ENCODE measurements at places on chromosomes 4 and X.

GRCh38 chr4:40842318-40842717, 92.6 kb downstream of the NSUN7 start:
- DNase-seq: no peak

DNA sequence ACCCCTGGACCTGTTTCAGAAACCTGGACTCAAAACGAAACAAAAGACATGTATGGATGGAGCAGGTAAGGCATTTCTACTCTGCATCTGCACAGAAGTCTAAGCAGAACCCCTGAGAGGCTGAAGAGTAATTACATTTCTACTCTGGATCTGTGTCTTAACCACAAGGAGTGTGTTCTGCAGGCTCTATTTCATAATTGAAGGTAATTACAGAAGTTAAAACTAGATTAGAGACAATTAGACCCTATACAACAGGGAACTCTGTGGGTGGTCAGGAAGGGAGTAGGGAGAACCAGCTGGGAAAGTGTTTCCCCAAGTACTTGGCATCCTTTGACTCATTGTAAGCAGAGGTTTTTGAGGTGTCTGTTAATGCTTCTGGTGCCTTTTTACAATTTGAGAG, 69.8 kb downstream of the IGSF1 start:
- no peak for DNase-seq

GRCh38 chr4:77959566-77960338, 97.1 kb downstream of the MRPL1 start:
- DNase-seq: no peak

- DNase-seq: no peak
These were observed 11.5 kb downstream of the HNRNPH2 start for GRCh38 chrX:101419489-101419888.

DNA sequence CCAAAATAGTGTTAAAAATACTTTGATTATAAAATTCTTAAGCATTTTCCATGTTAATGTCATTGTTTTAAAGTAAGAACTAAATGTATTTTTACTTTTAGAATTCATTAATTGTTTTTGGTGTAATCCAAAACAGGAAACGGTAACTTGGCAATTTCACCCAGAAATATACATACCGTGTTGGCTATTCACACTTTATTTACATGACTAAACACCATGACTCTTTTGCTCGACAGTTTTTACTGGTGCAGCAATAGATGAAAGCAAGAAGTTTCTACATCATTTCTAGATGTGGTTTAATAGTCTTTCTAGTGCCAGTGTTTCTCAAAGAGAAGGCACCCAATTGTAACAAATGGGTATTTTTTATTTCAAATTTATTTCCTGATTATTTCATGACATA, 25.6 kb upstream of the MAGEA1 start:
- no peak for DNase-seq

GRCh38 chr4:100248476-100248875, 58.2 kb upstream of the DDIT4L start:
- DNase-seq: no peak

DNA sequence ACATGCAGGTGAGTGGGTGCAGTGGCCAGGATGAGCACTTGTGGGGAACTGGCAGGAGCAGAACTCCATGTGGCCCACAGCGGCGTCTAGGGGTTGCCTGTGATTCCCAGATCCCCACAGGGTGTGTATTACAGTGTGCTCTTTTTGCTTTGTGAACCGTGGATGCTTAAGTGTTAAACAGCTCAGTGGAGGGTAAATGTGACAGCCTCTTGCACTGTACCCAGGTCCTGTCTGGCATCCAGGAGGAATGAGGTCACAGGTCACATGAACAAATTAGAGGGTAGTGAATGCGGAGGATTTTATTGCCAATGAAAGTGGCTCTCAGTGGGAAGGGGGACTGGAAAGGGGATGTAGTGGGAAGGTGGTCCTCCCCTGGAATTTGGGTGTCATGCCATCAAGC, 447.8 kb downstream of the SPRY1 start:
- DNase-seq: no peak

- no peak for DNase-seq
These were observed 646.1 kb upstream of the FRG1 start for GRCh38 chr4:189294574-189294973.

DNA sequence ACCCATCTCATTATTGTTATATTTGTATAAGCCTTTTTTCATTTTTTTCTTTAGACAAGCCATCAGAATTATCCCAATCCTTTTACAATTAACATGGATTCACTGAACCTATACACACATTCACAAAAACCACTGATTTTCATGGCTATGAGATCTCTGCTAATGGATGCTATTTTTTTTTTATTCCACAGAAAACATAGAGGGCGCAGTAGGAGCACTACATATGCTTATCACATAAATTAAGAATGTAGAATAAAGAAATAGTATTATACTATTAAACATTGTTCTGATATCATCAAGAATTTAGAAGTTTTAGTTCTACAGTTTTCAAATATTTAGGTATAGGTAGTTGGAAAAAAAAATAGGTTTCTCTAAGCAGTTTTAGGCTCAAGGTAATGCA, 1477.4 kb downstream of the ARAP2 start:
- no peak for DNase-seq

DNA sequence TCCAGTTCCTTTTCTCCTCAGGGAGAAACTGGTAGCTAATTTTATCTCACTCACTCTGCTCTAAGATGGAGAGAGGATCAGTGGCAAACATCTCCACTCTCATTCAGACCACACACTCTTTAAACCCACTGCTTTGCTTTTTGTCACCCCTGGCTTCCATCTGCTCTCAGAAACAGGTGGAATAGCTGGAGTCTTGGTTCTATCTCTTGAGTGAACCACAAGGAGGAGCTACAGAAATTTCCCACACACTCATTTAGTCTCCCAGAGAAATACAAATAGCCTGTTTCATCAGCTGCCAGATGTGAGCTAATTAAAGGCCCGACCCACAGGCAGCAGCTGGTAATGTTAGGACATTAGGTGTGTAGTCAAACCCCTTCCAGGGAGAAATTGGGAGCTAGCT, 96.6 kb downstream of the STPG2 start:
- DNase-seq: no peak

GRCh38 chr4:81632581-81633299, 161.0 kb upstream of the RASGEF1B start:
- DNase-seq: no peak

GRCh38 chrX:68018248-68019203, 414.8 kb downstream of the OPHN1 start:
- DNase-seq: no peak

GRCh38 chr4:69713593-69713992, 46.8 kb downstream of the SULT1B1 start:
- DNase-seq: no peak

- DNase-seq: no peak
These were observed 146.8 kb downstream of the KLHL4 start for GRCh38 chrX:87664381-87664780.
